Upper lobe of right lung (tissue), 1 donor: ENCODE measurements at places on chromosomes 11 and 22.

- peaks cover under 1% of the 10 kb centered on the region for H3K4me1 ChIP-seq
- no peaks in the 10 kb centered on the region for H3K27me3 ChIP-seq
- H3K27ac ChIP-seq = no peak overlapping the region
- H3K36me3 ChIP-seq = no peaks in the 10 kb centered on the region
Measured at GRCh38 chr11:45890886-45891550, 5.6 kb downstream of the MAPK8IP1 start.

- H3K36me3 ChIP-seq = no peaks in the 10 kb centered on the region
- no peak overlapping the region for H3K27ac ChIP-seq
- no peaks in the 10 kb centered on the region for H3K27me3 ChIP-seq
Measured at GRCh38 chr22:45223304-45224117, 17.2 kb downstream of the KIAA0930 start.

DNA sequence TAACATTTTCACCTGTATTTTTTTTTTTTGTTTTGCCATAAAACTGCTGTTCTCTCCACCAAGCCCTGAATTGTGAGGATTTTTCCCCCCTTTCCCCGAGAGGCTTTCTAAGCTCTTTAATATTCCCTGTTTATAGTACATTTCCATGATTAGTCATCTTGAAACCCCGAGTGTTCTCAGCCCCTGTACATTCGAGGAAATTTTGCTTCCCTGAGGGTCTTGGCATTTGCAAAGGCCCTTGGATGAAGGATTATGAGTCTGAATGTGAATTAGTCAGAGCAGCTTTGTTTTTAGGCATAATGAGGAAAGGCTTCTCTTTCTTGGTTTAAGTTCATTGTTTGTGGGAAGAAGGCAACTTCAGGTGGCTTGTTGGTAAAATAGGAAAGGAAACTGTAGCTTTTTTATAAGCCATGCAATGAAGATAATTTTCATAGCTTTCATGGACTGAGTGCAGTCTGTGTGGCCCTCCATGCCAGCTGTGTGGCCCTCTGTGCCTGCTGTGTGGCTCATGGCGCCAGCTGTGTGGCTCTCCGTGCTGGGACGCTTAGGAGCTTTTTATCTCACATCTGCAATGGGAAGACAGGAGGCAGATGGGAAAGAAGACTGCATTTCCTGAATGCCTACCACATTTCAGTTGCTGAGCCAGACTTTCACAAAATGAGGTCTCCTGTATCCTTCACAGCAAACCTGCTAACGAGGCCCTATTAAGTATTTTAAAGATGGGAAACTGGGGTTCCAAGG, 129.0 kb downstream of the TEAD1 start:
- no peaks in the 10 kb centered on the region for H3K27me3 ChIP-seq
- H3K27ac ChIP-seq = peak overlapping the region; percentile 78
- DNase-seq = no peak
- H3K36me3 ChIP-seq = no peaks in the 10 kb centered on the region
- H3K4me3 ChIP-seq = no peak overlapping the region
- peaks cover 28% of the 10 kb centered on the region for H3K4me1 ChIP-seq

GRCh38 chr11:69106031-69106811, 49.5 kb upstream of the SMIM38 start:
- no peak overlapping the region for H3K27ac ChIP-seq
- DNase-seq = peak; percentile 80
- no peak overlapping the region for H3K4me3 ChIP-seq
- no peaks in the 10 kb centered on the region for H3K27me3 ChIP-seq
- peaks cover 16% of the 10 kb centered on the region for H3K4me1 ChIP-seq

GRCh38 chr11:9574622-9575259, 1.3 kb downstream of the WEE1 start:
- H3K4me3 ChIP-seq = peak overlapping the region; percentile 77
- H3K27ac ChIP-seq = peak overlapping the region; percentile 78
- DNase-seq = peak; percentile 72
- peaks cover 9% of the 10 kb centered on the region for H3K4me1 ChIP-seq
